ENCODE measurements at places on chromosomes 12 and 14.

DNA sequence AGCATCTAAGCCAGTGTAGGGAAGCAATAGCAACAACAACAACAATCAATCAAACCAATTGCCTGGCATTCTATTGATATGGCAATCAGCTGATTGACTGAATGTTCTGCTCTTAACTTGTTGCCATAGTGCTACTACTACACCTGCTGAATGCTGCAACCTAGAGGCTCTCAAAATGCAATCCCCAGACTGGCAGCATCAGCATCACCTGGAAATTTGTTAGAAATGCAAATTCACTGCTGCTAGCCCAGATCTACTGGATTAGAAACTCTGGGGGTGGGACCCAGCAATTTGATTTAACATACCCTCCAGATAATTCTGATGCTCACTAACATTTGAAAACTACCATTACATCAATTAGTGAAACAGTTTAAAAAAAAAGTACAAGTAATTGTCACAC is 363.6 kb downstream of the SNAPC1 start:
- no peak for DNase-seq

- no peak for DNase-seq
Measured at GRCh38 chr14:104358528-104359300, 220.3 kb downstream of the KIF26A start.

- DNase-seq: no peak
Measured at GRCh38 chr14:49642163-49642562, 7.1 kb upstream of the DNAAF2 start.

DNA sequence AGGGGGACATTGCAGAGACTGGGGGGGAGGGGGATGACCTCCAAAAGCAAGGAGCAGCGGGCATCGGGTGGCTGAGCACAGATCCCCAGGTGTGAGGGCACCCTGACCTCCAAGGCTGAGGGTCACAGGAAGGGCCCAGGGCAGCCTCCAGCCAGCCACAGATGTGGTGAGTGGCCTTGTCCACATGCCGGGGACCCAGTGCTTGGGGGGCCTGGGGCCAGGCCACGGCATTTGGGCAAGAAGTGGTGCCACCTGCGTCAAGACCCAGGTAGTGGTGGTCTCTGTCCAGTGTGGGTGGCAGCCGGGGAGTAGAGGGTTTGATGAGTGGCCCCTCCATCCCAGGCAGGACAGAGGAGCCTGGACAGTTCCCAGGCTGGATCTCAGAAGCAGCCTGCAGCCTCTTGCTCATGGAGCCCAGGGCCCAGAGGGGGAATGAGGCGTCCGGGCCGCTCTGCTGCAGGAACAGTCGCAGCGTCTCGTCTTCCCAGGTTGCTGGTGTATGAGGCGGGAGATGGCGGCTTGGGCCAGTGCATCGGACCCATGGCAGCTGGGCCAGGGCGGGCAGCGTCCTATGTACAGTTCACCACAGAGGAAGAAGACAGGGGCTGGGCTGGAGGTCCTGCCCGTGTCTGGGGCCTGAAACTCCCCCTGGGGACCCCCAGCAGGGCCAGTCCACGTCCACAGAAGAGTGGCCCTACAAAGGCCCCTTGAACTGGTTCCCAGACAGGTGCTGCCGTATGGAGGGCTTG is 33.5 kb downstream of the CCNK start:
- no peak for DNase-seq

DNA sequence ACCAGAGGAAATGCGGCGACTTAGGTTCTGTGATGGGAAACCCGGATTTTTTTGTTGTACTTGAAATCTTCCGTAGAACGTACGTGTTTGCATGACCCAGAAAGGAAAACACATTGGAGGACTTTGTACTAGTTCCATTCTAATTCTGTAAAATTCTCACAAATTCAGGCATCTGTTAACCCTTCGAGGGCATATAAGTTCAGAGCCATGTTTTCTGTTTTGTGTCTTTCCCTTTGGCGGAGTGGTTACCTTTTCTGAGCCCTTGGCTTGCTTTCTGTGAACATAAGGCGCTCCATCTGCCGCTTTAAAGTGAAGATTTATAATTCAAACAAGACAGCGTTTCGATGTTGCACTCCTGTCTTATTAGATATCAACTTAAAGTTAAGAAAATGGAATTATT is 34.2 kb downstream of the BICD1 start:
- DNase-seq: no peak

DNA sequence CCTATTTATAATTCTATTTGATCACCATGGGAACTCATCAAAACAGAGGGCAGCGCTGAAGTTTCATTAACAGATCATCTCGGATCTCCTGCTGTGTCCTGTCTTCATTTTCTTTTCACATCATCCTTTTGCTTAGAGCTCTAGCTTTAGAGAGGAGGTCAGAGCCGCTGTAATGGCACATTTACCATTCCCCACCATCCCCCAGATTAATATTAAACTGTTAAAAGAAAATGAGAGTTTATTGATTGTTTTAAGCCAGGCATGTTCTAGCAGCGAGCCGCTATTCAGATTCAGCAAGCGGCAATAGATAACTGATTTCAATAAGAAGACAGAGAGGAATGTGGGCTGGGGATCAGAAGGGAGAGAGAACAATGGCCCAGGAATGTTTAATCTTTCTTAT is 308.8 kb downstream of the EGLN3 start:
- no peak for DNase-seq

DNA sequence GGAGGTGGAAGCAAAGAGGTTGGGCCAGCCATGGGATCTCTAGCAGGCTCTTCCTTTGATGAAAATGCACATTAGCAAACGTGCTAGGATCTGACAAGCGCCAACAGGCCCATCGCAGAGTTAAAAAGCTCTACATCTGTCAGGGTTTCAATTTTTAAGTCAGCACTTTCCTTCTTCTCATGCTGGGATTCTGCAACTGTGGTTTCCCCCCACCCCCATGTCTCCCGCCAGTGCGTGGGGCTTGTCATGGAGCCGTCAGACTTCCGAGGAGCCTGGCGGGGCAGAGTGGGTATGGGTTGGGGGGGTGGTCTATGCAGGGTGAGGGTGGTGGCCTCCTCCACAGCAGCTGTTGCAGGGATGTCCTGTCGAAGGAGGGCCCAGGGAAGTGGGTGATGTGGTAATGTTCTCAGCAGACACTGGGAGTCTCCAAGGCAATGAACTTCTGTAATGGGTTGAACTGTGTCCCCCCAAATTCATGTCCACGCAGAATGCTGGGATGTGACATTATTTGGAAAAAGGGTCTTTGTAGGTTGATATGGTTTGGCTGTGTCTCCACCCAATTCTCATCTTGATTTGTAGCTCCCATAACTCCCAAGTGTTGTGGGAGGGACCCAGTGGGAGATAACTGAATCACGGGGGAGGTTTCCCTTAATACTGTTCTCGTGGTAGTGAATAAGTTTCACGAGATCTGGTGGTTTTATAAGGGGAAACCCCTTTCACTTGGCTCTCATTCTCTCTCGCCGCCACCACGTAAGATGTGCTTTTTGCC is 115.2 kb upstream of the MAP1LC3B2 start:
- no peak for DNase-seq

GRCh38 chr14:21308132-21308478 is 28.2 kb downstream of the RPGRIP1 start:
- no peak for DNase-seq

DNA sequence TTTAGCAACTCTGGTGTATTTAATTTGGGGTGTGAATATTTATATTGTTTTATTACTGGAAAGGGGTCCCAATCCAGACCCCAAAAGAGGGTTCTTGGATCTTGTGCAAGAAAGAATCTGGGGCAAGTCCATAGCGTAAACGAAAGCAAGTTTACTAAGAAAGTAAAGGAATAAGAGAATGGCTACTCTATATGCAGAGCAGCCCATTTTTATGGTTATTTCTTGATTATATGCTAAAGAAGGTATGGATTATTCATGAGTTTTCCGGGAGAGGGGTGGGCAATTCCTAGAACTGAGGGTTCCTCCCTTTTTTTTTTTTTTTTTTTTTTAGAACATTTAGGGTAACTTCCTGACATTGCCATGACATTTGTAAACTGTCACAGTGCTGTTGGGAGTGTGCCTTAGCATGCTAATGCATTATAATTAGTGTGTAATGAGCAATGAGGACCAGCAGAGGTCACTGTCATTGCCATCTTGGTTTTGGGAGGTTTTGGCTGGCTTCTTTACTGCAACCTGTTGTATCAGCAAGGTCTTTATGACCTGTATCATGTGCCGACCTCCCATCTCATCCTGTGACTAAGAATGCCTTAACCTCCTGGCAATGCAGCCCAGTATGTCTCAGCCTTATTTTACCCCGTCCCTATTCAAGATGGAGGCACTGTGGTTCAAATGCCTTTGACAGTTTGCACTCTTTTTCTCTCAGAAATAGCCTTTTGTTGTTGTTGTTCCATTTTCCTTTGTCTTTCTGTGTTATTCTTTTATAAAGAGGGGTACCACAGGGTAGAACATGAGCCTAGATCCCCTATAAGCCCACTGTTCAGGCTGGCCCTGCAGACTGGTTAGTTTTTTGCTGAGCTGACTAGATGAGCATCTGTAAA is 75.5 kb upstream of the DCD start:
- no peak for DNase-seq

DNA sequence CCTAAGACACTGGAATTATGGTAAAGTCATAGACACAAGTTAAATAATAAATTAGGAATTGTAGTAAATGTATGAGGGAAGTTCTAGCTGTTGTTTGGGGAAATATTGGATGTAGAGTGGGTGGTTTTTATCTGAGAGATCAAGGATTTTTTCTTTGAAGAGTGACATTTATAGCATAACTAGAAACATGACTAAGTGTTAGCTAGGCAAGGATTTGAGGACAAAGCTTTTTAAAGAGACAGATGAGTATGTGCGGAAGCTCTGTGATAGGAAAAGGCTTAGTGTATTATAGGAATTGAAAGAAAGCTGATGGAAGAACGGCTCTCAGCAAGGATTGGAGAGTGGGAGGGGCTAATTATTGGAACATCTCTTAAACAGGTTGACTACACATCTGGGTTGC is 24.5 kb downstream of the PDZRN4 start:
- no peak for DNase-seq

- DNase-seq: no peak
Measured at GRCh38 chr12:106269150-106269771, 21.4 kb upstream of the CKAP4 start.

GRCh38 chr12:118038137-118038536 is 21.6 kb downstream of the RFC5 start:
- DNase-seq: no peak

- no peak for DNase-seq
Measured at GRCh38 chr14:71408362-71409030, 501.2 kb downstream of the PCNX1 start.

- no peak for DNase-seq
Measured at GRCh38 chr12:131871677-131872076, 22.7 kb upstream of the ULK1 start.

- DNase-seq: no peak
Measured at GRCh38 chr12:104738776-104739642, 219.1 kb downstream of the SLC41A2 start.

DNA sequence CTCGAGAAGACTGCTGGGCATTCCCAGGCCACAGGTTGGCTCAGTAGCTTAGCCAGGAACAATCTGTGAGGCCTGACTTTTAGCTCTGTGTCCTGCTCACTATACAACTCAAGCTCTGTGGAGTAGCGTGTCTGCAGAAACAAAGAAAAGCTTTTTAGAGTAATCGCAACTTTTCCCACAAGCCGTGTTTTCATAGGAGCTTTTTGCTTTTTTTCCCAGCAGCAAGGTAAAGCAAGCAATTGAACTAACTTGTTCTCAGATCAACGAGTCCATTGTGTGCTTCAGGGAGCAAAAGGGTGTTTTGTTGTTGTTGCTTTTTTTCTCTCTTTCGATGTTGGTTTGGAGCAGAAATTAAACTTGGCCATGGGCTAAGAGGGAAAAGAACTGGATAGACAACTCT is 97.3 kb upstream of the BCL2L14 start:
- no peak for DNase-seq

DNA sequence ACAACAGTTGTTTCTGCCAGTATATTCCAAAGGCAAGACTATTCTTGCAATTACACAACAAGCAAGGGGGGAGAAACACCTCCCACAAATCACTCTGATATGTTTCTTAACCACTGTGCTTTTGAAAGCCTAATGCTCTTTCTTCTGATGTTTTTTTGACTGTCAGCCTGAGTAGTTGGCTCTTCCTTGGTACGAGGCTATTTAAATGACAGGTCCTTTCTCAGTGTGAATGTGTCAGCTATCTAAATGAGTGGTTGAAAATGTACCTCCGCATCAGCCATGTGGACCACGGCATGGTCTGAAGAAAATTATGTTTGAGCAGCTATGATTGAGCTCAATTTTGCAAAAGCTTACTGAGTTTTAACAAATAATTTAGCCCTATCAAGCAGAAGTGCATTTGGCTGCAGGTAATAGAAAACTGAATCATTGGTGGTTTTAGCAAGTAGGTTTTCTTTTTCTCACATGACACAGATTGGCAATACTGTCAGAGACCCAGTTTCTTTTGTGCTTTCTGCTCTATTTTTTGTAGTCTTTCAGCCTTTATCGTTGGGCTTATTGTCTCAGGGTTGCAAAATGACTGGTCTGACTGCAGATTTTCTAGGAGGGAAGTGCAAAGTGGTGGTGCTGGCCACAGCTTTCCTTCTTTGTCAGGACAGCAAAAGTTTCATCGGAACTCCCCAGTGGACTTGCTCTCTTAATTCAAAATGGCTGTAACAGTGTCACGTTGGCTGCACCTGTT is 162.8 kb downstream of the RGS6 start:
- no peak for DNase-seq

Data from NT2/D1 (cell line).